GM12878 (cell line): ENCODE measurements at places on chromosomes 11 and 22. TPM values are rescaled to one million over a fixed set of nuclear protein-coding genes. Genes with fewer than 3 reads are reported as not detected.

The FCHSD2 gene
- total RNA-seq, result 82.8 and 89.8 TPM in 2 replicates

The INCENP gene
- 88.1 and 96.8 TPM in 2 replicates for total RNA-seq

The SEC14L6 gene
- total RNA-seq, result not detected in 2 replicates

The ZP1 gene
- not detected in 2 replicates for total RNA-seq

The IL18BP gene
- total RNA-seq, result 16.3 and 19.0 TPM in 2 replicates

The VWA5A gene
- 0.69 and 0.77 TPM in 2 replicates for total RNA-seq

The GAS2 gene
- total RNA-seq, result 23.8 and 29.2 TPM in 2 replicates

The LRRC56 gene
- 1.7 and 1.9 TPM in 2 replicates for total RNA-seq

The MMP1 gene
- not detected in 2 replicates for total RNA-seq

The APOL4 gene
- total RNA-seq, result 0.13 TPM in 1 of 2 replicates, not detected in the other

The SVIP gene
- 59.2 and 59.3 TPM in 2 replicates for total RNA-seq

DNA sequence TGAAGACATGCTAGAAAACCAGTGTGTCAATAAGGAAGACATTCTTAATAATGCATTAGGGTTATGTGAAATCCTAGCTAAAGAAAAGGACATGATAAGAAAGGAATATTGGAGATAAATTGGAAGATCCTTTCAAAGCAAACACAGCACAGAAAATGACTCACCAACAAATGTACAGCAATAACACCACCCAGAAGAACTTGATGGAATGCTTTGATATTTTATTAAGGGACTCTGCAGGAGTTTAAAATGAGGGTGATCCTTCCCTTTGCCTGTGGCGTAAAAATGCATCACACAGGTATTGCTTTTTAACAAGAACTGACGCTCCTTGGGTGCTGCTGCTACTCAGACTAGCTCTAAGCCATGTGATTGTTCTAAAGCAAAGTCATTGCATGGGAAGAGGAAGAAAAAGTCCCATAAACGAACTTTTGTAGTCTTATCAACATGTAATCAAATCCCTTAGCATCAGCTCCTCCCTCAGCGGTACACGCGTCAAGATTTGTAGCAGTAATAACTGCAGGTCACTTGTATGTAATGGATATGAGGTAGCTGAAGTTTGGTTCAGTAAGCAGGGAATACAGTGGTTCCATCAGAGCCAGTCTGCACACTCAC lies 48.4 kb upstream of the EED start:
- DNase-seq, result no peak

DNA sequence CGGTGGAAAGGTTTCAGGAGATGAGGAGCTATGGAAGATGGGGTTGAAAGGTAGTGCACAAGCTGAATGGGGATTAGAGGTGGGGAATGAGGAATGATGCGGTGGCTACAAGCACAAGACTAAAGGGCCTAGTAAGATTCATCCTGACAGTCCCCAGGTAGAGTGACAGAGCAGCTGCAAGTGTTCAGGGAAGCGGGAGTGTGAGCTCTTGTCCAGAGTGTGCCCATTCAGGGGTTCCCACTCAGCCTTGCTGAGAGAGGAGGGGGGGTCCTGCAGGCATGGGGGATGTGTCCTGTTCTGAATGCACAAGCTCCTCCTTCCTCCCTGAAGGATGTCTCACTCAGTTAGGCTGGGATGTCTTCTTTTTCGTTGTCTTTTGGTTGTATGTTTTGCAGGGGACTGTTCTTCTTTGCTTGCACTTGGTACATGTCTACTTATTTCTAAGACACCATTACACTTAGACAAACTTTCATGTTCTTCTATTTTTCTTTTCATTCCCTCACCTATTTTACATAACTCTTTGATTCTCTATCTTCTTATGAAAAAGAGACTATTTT lies 25.8 kb upstream of the CLPB start:
- DNase-seq, result no peak

- DNase-seq, result no peak
Observed at GRCh38 chr22:39814899-39815298, 78.7 kb downstream of the ENTHD1 start.

GRCh38 chr11:22884217-22884616 lies 23.9 kb upstream of the CCDC179 start:
- no peak for DNase-seq

GRCh38 chr11:10592331-10592730 lies 23.9 kb upstream of the LYVE1 start:
- no peak for DNase-seq

GRCh38 chr11:120688163-120688562 lies 176.6 kb downstream of the GRIK4 start:
- DNase-seq, result no peak

GRCh38 chr11:13468750-13469149 lies 5.7 kb upstream of the BTBD10 start:
- no peak for DNase-seq

DNA sequence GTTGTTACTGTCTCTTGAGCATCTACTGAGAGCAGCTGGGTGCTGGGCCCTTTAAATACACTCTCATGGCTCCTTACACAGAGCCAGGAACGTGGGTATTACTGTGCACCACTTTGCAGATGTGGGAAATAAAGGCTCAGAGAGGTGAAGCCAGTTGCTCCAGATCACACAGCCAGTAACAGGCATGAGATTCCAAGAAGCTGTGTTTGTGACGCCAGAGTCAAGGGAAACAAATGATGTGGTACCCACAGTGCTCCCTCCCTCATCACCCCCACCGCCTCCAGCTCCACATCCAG lies 1.4 kb upstream of the PRDM11 start:
- no peak for DNase-seq

- no peak for DNase-seq
Observed at GRCh38 chr22:43035250-43035649, 20.3 kb upstream of the PACSIN2 start.

- no peak for DNase-seq
Observed at GRCh38 chr11:61114913-61115312, 12.6 kb downstream of the CD5 start.

- DNase-seq, result no peak
Observed at GRCh38 chr11:127037001-127037400, 36.4 kb upstream of the KIRREL3 start.

- DNase-seq, result no peak
Observed at GRCh38 chr11:105260976-105261375, 121.4 kb upstream of the CARD18 start.

- DNase-seq, result no peak
Observed at GRCh38 chr22:45478108-45478771, 24.4 kb upstream of the FBLN1 start.

- DNase-seq, result no peak
Observed at GRCh38 chr11:86797133-86797532, 3.2 kb upstream of the PRSS23 start.

DNA sequence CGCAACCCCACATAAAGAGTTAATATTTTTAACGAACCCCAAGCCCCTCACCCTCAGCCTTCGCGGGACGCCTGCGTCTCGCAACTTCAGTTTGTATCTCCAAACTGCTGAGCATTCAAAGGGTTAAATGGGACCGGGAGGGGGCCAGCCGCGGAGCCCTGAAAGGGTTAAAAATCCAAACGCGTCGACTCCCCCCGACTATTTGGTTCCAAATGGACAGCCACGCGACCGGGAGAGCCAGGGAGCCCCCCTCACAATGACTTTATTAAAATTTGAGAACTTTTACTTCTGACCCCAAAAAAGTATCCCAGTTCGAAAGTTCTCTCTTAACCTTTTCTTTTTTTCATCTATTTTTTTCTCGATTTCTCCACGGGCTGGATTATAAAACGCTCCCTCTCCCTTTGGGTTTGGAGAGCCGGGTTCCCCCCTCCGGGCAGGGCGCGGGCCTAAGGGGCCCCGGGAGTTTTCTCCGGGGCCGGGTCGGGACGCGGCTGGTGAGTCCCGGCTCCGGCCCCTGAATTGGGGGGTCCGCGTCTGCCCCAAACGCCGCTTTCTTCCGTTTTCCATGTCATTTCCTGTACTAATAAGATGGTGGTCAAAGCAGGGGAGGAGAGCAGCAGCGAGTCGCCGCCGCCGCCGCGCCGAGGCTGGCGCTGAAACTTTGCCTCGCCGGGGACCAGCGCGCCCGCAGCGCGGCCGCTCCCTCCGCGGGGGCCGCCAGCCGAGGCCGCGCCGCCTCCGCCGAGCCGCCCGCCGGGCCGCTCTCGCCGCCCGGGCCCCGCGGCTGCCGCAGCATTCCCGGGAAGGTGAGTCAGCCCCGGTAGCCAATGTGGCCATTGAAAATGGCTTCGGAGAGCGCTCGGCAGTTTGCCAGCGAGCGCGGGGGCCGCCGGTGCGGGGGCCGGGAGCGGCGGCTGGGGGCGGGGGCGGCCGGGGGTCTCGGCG lies at the start of gene PRDM11:
PRDM11 (plus strand) TSS at position 568 of the 945 bp plus-strand sequence. CDS start 35,128 bp downstream, outside the sequence.
- DNase-seq, result no peak

- DNase-seq, result no peak
Observed at GRCh38 chr11:44264761-44265160, 45.2 kb downstream of the ALX4 start.

DNA sequence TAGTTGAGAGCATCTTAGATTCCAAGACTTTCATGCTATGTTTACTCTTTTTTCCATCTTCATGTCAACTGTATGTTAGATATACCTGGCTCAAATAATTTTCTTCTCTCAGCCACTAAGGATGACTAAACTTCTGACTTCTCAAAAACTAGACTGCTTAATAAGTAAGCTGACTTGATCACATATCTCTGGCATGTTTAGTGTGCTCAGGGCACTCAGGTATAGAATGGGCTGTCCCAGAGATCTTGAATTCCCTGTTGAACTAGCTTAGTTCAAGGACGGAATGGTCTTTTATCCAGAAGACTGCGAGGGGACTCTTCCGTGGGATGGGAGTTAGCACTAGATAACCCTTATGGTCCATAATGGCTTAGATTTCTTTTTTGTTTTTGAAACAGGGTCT lies 13.0 kb downstream of the NEU3 start:
- no peak for DNase-seq

- DNase-seq, result no peak
Observed at GRCh38 chr11:10181811-10182210, 112.2 kb downstream of the SBF2 start.

GRCh38 chr11:122317305-122317704 lies 201.3 kb upstream of the BLID start:
- no peak for DNase-seq

GRCh38 chr22:37183432-37184379 lies 4.3 kb downstream of the C1QTNF6 start:
- DNase-seq, result no peak

DNA sequence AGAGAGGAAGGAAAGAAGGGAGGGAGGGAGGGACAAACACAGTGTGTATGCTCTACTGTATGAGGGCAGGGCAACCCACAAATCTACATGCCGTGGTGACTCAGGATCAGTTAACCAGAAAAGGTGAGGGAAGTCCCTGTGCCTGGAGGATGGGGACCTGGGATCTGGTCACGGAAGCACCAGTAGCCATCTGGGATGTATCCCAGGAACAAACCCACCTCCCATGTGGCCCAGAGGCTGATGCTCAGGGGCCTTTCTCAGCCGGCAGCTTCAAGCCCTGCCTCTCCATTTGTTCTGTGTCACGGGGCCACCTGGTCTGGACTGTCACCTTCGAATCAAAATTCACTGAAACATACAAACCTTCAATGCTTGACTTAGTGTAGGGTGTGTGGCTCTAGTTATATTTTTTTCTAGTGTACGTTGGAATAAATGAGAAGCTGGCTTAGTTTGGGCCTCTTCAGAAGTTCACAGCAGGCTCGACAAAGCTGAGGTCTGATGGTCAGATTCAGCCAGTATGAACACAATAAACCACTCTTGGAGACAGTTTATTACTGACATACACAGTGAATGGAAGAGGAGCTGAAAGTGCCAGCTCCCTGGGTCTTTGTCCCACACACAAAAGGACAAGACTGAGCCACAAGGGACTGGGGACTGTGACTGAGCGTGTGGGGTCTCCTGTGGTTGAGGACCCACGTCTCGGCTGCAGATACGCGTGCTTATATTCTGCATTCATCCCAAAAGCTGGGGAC lies 23.5 kb upstream of the RTL6 start:
- no peak for DNase-seq

GRCh38 chr11:486189-486588 lies 20.9 kb downstream of the RNH1 start:
- DNase-seq, result no peak

- DNase-seq, result no peak
Observed at GRCh38 chr11:74268456-74268855, 43.0 kb downstream of the P4HA3 start.

- DNase-seq, result no peak
Observed at GRCh38 chr22:39408807-39409206, 9.2 kb downstream of the TAB1 start.

GRCh38 chr11:36458129-36458915 lies 51.8 kb downstream of the TRAF6 start:
- no peak for DNase-seq
